Left lobe of liver (tissue), 2 donors: ENCODE measurements at places on chromosomes 4 and X. TPM values are rescaled to one million over a fixed set of nuclear protein-coding genes. Genes with fewer than 3 reads are reported as not detected.

Gene DGAT2L6
- not detected for total RNA-seq

Gene BEND2
- total RNA-seq, result not detected

Gene TRAPPC2
- total RNA-seq, result 5.8 TPM

Gene GLOD5
- 3.1 TPM for total RNA-seq

Gene CFAP299
- total RNA-seq, result not detected

Gene GRPR
- total RNA-seq, result not detected

Gene ATP1B4
- total RNA-seq, result not detected

Gene ESX1
- not detected for total RNA-seq

Gene DACH2
- not detected for total RNA-seq

Gene SLITRK4
- not detected for total RNA-seq

Gene HSD17B13
- total RNA-seq, result 77.7 TPM
